ENCODE measurements at places on chromosomes 5 and 9.

DNA sequence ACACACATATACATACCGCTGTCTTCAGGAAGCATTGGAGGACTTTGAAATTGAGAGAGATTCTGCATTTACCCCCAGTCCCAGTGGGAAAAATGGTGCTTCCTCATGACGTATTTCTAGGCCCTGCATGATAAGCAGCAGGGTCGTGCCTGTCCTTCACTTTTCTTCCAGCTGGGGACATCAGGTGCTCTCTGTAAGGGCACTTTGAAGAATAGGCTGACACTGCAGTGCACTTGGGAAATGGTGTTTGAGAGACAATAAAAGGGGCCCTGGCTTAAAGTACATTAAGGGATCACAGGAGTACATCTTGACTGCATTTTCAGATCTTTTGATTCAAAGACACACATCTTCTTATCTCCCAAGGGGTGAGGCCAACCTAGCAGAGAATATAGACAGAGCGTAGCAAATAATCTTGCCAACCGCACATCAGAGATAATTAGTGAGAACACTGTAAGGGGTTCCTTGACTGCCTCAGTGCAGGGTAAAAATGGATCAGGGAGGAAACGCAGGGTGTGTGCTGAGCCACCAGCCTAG, 437.9 kb downstream of the CSNK1G3 start:
- DNase-seq = no peak

- DNase-seq = no peak
Measured at GRCh38 chr9:128470560-128470959, 14.8 kb downstream of the ODF2 start.

- no peak for DNase-seq
Measured at GRCh38 chr9:129860653-129861446, 25.6 kb downstream of the USP20 start.

- DNase-seq = no peak
Measured at GRCh38 chr9:83469722-83470121, 68.5 kb downstream of the FRMD3 start.

- no peak for DNase-seq
Measured at GRCh38 chr9:120350596-120350995, 229.4 kb downstream of the CDK5RAP2 start.

- no peak for DNase-seq
Measured at GRCh38 chr5:128083811-128084227, 253 bp downstream of the SLC12A2 start.

DNA sequence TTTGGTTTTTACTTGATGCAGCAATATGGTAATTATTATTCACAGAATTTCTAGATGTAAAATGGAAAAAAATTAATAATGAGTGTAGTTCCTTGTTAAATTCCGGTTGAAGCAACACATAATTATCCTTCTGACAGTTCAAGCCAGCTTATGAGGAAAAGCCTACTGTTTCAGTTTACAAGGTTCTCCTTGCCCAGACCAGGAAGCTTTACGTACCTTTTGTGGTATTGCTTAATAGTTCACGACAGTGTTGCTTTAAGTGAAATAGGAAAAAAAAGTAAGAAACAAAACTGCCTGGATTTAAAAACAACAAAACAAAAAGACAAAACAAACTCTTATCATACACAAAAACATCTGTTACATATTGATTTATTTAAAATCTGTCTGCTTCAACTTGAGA, 547.3 kb upstream of the C9orf72 start:
- no peak for DNase-seq

DNA sequence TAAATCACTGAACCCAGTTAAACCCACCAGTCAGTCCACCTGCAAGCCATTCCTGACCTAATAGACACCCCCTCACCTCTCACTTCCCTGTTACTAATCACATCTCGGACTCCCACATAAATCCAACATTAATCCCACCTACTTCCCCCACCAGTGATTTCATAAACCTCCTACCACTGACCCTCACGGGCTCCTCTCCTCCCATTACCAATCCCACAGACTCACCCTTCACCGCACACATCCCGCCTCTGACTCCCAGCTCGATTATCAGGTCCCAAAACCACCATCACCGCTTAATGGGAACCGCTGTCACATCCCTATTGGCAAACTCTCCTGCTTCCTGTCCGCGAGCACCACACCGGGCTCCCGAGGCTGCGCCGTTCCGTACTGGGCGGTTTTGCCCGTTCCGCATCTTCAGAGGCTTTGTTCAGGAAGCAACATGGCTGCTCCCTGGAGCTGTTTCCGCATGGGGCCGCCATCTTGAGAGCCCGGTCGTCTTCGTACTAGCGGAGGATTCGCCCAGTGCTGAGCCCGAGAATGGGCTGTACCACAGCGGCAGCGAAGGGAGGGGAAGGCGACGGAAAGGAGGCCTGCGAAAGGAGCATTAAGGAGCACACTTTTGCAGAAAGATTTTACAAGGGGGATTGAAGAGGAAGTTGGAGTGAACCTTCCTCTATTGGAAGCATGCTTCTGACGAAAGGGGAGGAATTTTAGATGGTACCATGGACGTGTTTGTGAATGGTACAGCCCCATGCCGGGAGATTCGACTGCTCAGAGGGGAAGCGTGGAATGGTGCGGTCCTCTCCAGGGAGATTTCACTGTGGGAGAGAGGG, at the start of gene ZNF300:
TSS of gene ZNF300 (minus strand) at position 502 of the 833 bp plus-strand sequence. CDS start 1,825 bp downstream, outside the sequence.
- no peak for DNase-seq

GRCh38 chr9:96596601-96597111, 23.0 kb downstream of the CDC14B start:
- DNase-seq = no peak

- DNase-seq = no peak
Measured at GRCh38 chr5:124402144-124402581, 344.3 kb downstream of the ZNF608 start.

DNA sequence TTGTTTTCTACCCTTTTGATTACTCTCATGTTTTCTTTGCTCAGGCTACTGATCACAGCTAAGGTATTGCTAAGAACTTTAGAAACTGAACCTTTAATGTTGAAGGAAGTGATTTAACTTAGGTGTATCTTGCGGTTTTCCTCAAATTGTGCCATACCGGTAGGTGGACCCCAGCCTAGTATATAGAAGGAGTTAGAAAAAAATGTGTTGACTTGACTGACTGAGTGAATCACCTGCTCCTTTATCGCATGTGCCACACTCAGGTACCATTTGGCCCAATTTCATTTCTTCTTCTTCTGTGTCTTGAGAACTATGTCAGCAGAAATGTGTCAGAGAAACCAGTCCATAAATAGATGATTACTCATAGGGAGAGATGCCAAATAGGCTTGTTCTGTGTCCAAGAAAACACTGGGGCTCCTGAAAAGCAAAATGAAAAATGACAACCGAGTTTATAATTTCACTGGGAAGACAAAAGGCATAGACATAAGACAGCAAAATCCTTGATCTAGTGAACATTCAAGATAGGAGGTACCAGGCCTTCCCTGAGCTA, 19.4 kb downstream of the PLPPR1 start:
- DNase-seq = no peak

DNA sequence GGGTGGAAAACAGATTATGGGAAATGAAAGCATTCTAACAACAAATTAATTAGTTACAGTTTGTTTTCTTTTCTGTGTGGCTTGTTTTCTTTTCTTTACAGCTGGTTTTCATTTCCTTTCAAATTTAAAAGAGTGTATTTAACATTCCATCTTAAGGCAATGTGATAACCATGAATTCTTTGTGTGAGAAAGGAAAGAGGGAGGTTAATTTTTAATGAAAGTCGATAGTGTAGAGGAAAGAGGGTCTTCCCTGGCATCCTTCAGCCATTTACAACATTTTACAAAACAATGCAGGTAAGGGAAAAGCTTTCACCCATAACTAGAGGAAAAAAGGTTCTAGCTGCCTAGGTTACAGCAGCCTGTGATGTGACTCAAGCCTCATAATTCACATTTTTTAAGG, 43.9 kb upstream of the IL33 start:
- no peak for DNase-seq

DNA sequence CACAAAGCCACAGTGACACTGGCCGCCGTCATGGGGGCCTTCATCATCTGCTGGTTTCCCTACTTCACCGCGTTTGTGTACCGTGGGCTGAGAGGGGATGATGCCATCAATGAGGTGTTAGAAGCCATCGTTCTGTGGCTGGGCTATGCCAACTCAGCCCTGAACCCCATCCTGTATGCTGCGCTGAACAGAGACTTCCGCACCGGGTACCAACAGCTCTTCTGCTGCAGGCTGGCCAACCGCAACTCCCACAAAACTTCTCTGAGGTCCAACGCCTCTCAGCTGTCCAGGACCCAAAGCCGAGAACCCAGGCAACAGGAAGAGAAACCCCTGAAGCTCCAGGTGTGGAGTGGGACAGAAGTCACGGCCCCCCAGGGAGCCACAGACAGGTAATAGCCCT, 26.1 kb downstream of the HRH2 start:
- DNase-seq = no peak

- no peak for DNase-seq
Measured at GRCh38 chr9:128078504-128079434, 10.7 kb downstream of the SLC25A25 start.

GRCh38 chr5:133611357-133612248, 738 bp downstream of the FSTL4 start:
- no peak for DNase-seq

DNA sequence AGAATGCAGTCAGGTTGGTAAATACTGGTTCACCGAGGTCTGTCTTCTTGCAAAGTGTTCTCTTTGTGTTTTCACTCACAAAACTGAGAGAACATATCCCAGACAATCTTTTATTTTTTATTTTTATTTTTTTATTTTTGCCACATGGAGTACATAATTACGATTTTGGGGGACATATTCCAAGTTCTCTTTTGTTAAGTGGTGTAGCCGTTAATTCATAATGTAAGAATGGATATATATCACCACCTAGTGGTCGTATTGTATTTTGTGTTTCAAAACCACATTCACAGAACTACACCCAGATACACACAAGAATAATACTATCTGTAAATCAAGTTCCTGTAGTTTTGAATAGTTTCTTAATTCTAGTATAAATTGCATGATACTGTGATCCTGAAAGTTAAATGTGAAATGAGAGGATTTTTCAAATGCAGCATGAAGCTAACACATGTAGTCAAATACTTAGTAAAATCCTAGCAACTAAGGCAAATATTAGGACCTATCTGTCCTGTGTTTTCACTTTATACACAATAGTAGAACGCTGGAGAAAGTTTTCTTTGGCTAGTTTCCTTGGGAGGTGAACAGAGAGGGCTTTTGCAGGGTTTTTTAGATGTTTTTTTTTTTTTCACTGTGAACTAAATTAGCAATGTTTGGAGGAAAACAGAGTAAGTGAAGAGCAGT, 92.7 kb downstream of the VCAN start:
- DNase-seq = no peak

- no peak for DNase-seq
Measured at GRCh38 chr5:150340614-150341255, 16.8 kb upstream of the TCOF1 start.

DNA sequence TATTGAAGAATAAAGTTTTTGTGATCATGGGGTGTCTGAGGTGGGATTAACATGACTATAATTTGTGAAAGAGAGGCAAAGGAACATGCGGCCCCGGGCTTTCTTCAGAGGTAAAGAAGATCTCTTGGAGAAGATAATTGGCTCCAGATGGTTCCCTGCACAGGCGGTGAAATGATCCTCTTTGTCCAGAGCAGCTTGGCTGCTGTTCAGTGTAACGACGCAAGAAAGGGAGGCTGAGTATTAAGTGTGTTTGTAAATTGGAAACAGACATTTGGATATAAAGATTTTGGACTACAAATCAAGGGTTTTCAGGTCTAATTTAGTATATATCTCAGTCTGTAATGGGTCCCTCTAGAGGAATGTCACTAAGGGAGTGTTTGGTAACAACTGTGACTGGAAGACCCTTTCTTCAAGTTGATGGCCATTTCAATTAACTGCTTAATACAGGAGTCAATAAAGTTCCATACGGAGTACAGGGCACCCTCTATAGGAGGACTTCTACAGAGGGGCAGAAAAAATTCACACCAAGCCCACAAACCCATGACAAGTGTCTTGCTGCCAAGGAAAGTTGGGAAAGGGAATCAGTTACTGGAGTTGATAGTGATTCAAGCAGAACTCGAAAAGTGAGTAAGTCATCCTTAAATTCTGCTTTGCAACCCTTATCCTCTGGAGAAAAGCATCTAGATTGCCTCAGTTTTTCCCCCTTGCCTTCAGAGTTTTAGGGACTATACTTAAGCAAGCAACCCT, 4.1 kb downstream of the EQTN start:
- no peak for DNase-seq

DNA sequence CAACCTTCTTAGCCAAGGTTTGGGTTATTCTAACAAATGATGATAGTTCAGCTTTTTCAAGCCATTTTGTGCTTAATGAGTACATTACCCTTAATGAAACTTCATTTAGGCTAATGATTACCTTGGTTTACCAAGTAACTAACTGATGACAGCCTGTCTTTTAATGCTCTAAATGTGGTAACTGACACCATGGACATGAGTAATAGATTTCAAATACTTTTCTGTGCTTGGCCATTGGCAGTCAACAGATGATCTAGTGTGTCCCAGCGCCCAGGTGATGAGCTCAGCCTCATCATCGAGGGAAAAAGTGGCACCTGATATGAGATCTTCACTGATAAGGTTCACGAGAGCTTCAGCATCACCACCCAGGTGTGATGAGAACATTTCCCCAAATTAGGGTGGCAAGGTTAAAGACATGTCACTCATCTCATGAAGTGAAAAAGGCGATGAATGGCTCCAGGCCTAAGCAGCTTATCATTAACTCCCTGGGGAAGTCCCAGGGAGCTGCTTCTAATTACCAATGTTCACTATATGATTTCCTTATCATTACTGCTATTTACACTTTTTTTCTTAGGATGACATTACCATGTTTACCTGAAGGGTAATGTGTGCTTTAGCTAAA, 296.0 kb downstream of the SPOCK1 start:
- DNase-seq = no peak

GRCh38 chr5:83015676-83016075, 61.5 kb downstream of the TMEM167A start:
- DNase-seq = no peak

- DNase-seq = no peak
Measured at GRCh38 chr5:132298298-132299212, 4.4 kb downstream of the SLC22A4 start.

DNA sequence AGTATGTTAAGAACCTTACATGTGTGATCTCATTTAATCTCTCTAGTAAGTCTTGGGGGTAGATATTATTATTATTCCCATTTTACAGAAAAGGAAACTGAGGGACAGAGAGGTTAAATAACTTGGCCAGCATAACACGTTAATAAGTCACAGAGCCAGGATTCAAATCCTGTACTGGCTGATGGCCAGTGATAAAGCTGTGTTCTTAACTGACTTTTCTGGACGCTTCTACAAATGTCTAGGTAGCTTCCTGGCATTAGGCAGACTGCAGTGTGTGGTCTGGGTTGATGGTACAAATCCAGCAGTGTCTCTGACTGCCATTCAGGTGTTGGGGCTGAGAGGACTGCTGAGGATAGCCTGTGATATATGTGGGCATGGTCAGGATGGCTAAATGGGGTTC, 125.8 kb upstream of the CXCL14 start:
- DNase-seq = no peak

GRCh38 chr9:112038017-112038408, 137.1 kb downstream of the SUSD1 start:
- no peak for DNase-seq

GRCh38 chr5:16076657-16077056, 102.9 kb downstream of the MARCHF11 start:
- no peak for DNase-seq

- DNase-seq = no peak
Measured at GRCh38 chr5:10772901-10773585, 12.0 kb upstream of the DAP start.
